GM23338 (cell line): ENCODE measurements at places on chromosomes 7 and 10. TPM values are rescaled to one million over a fixed set of nuclear protein-coding genes. Genes with fewer than 3 reads are reported as not detected.

DNA sequence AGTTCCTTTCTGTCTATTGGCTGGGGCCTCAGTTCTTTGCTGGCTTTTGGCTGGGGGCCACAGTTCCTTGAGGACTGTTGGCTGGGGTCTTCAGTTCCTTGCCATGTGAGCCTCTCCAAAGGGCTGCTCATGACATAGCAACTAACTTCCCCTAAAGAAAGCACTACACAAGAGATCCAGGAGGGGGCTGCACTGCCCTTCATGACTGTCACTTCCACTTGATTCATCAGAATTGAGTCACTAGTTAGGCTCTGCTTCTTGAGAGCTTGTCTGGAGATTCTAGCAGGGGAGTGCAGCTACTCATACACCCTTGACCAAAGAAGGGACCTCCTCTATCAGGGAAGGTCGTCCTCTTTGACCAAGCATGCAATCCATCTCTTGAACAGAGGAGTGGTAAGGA, 38.0 kb upstream of the MKX start:
- no peak overlapping the region for H3K4me3 ChIP-seq
- no peaks in the 10 kb centered on the region for H3K27me3 ChIP-seq
- no peaks in the 10 kb centered on the region for H3K36me3 ChIP-seq
- H3K27ac ChIP-seq, result no peak overlapping the region
- DNase-seq, result peak; percentile 79

- peaks cover 7% of the 10 kb centered on the region for H3K4me1 ChIP-seq
- H3K27me3 ChIP-seq, result no peaks in the 10 kb centered on the region
- peaks cover 15% of the 10 kb centered on the region for H3K36me3 ChIP-seq
- no peak overlapping the region for H3K4me3 ChIP-seq
- DNase-seq, result no peak
- H3K27ac ChIP-seq, result no peak overlapping the region
Observed at GRCh38 chr7:151211155-151211772, 976 bp upstream of the H2BK1 start.

DNA sequence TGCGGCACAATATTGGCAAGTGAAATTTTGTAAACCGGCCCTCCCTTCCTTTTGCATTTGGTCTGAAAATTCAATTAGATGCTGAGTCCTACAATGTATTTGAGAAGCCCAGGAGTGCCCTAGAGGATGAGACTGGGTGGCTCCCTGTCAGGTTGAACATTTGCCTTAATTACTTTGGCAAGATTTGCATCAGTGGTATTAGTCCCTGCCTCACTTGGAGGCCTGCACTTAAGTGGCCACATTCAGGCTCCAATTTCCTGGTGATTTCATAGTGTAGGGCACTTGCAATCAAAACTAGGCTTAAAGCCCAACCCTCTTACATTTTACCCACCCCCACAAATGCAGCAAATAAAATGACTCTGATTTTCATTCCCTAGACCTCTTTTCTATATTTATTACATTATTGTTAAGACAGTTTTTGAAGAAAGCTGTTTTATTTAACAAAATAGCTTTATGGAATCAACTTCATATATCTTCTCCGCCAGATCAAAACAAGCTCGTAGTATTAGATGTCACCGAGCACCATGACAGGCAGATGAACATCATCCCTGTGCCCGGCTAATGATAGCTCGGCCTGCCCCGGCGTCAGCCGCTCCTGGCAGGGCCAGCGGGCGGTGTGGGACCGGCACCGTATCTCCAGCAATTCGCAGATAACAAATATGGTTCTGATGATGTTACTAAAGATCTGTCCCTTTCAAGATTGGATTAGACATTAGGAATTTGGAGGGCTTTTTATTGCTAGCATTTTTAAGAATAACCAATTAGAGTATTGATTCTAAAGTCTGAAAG, 73.6 kb downstream of the EGFR start:
- no peaks in the 10 kb centered on the region for H3K36me3 ChIP-seq
- no peaks in the 10 kb centered on the region for H3K27me3 ChIP-seq
- DNase-seq, result no peak
- H3K27ac ChIP-seq, result no peak overlapping the region; the same call in 1 of the 2 replicates
- H3K4me1 ChIP-seq, result no peaks in the 10 kb centered on the region

DNA sequence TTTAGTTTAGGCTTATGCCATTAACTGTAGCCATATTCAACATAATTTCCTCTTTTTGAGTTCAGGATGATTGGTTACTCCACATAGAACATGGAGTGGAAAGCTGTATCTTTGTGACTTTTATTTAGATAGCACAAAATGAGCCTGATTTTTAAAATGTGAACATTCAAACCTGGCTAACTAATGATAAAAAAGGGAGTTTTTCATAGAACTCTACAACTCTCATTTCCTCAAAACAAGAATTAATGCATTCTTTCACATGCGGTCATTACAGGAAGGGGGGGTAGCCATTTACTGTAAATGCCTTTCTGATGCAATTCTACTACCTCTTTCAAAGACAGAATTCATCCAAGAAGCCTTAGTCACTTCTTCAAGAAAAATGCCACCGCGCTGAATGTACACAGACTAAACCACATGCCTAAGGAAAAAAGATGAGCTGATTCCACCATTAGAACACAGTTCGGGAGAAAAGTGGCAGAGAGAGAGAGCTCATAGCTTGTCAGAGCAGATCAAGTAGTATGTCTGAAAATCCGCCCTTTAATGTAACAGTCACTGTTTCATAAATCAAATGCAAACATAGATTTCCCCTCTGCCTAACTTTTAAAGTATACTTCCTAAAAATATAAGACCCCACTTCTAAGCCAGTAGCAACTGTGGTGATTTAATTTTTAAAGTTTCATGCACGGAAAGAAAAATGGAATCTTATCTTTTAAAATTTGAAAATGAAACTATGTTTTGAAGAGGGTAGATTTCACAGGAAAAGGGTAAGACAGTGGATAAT, 226.4 kb upstream of the KLF14 start:
- H3K36me3 ChIP-seq, result no peaks in the 10 kb centered on the region; the same call in 1 of the 2 replicates
- DNase-seq, result no peak
- H3K4me3 ChIP-seq, result no peak overlapping the region
- H3K27ac ChIP-seq, result peak overlapping the region; percentile 9; the same call in 1 of the 2 replicates
- no peaks in the 10 kb centered on the region for H3K27me3 ChIP-seq

- H3K36me3 ChIP-seq, result no peaks in the 10 kb centered on the region
- no peak overlapping the region for H3K27ac ChIP-seq
- H3K4me3 ChIP-seq, result peak overlapping the region; percentile 24; the same call in 1 of the 2 replicates
- peaks cover 17% of the 10 kb centered on the region; the same call in 1 of the 2 replicates for H3K27me3 ChIP-seq
- H3K4me1 ChIP-seq, result peaks cover 72% of the 10 kb centered on the region
- DNase-seq, result peak; percentile 57
Observed at GRCh38 chr7:90621747-90622140, 25.6 kb downstream of the CDK14 start.

DNA sequence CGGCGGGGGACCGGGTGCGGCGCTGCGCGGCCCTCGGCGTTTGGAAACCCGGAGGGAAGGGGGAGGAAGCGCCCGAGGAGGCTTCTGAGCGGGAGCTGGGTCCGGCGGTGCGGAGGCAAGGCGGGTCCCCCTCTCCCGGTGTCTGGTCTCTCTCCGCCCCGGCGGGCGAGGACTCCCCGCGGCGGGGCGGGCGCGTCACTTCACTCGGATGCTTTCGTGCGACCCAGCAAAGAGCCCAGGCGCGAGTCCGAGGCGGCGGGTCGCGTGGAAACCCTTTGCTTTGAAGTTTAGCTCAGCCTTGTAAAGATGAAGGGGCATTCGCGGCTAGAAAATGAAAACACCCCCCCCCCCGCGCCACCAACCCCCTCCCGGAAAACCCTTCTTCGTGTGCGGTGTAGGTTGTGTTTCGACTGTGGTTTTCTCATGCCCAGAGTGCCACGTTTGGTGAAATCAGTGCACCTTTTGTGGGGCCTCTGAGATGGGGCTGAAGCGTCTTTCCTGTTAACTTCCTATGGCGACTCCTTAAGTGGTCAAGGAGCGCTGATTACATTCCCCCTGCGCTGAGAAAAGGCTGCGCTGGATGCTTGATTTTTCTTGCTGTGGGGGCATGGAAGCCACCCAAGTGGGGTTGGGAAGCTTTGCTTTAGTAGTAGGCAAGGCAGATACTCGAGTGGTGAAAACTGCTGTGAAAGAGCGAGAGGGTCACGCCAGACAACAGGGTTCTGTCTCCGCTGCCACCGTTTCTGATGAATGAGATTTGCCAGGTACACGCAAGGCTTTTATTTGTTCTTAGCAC, 876 bp downstream of the GNAI1 start:
- H3K27ac ChIP-seq, result peak overlapping the region; percentile 78; the same call in 1 of the 2 replicates
- H3K36me3 ChIP-seq, result no peaks in the 10 kb centered on the region
- peaks cover 32% of the 10 kb centered on the region for H3K4me1 ChIP-seq
- peak; percentile 38 for DNase-seq

DNA sequence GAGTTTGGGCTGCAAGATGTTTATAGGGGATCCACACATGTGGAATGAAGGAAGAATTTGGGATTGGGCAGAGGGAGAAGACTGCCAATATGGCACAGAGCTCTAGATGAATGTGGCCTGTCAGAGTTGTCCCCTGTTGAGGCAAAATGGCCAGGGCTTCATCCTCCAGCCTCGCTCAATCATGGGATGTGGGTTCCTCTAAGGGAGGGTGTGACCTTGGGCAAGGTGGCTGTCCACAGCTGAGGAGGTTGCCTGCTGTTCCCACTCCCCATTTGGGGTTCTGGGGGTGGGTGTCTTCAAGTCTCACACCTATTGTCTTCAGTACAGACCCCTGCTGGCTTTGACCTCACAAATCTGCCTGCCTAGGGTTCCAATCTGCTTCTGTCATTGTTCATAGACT, 121.6 kb upstream of the FAM204A start:
- no peak overlapping the region for H3K27ac ChIP-seq
- no peaks in the 10 kb centered on the region for H3K4me1 ChIP-seq
- no peaks in the 10 kb centered on the region for H3K36me3 ChIP-seq
- H3K4me3 ChIP-seq, result no peak overlapping the region
- H3K27me3 ChIP-seq, result no peaks in the 10 kb centered on the region
- DNase-seq, result no peak

RHOBTB1 gene
- 13.2 and 24.8 TPM in 2 replicates for total RNA-seq

GRCh38 chr10:14567421-14567820, 207.3 kb downstream of the FAM107B start:
- H3K4me3 ChIP-seq, result no peak overlapping the region
- H3K27ac ChIP-seq, result no peak overlapping the region
- H3K4me1 ChIP-seq, result no peaks in the 10 kb centered on the region
- DNase-seq, result no peak

TPST1 gene
- 19.2 and 20.4 TPM in 2 replicates for total RNA-seq

- peak overlapping the region; percentile 99 for H3K4me3 ChIP-seq
- no peak for DNase-seq
- H3K4me1 ChIP-seq, result peaks cover 31% of the 10 kb centered on the region
- H3K27ac ChIP-seq, result peak overlapping the region; percentile 78
- H3K36me3 ChIP-seq, result peaks cover 7% of the 10 kb centered on the region; the same call in 1 of the 2 replicates
Observed at GRCh38 chr7:143379611-143380259, 1.4 kb upstream of the ZYX start.

- H3K27me3 ChIP-seq, result no peaks in the 10 kb centered on the region
- peaks cover 28% of the 10 kb centered on the region for H3K4me1 ChIP-seq
- DNase-seq, result no peak
Observed at GRCh38 chr7:132966754-132967469, 115.0 kb downstream of the CHCHD3 start.

GRCh38 chr10:61993711-61994401, 92.4 kb downstream of the ARID5B start:
- no peak overlapping the region for H3K4me3 ChIP-seq
- no peaks in the 10 kb centered on the region for H3K36me3 ChIP-seq
- H3K27ac ChIP-seq, result no peak overlapping the region
- no peak for DNase-seq

- peaks cover 6% of the 10 kb centered on the region; the same call in 1 of the 2 replicates for H3K36me3 ChIP-seq
- H3K4me3 ChIP-seq, result no peak overlapping the region
- H3K4me1 ChIP-seq, result no peaks in the 10 kb centered on the region
- H3K27ac ChIP-seq, result no peak overlapping the region
- DNase-seq, result no peak
Observed at GRCh38 chr10:31623466-31623865, 304.4 kb downstream of the ZEB1 start.

TBXAS1 gene
- total RNA-seq, result 1.0 TPM in 1 of 2 replicates, not detected in the other

GRCh38 chr10:44938956-44939355, 20.6 kb upstream of the RASSF4 start:
- H3K27ac ChIP-seq, result no peak overlapping the region
- no peaks in the 10 kb centered on the region for H3K27me3 ChIP-seq

DNA sequence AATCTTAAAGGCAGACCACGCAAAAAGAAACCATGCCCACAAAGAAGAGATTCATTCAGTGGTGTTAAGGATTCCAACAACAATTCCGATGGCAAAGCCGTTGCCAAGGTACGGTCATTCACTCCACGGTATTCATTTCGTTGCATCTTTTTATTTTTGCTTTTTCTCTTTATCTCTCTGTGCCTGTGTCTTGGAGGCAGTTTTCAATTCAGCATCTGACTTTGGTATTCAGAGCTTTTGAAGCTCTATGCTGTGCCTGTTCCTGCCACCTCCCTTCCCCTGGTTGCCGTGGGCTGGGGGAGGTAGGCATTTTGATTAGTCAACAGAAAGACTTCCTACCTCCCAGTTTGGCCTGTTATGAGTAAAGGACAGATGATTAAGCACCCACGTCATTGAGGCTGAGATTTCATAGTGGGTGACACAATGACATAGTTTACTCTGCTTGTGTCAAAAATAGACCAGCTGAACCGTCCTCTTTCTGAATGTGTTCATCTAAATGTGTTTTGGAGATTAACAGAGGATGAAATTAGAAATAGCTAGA, 149.5 kb downstream of the ARID5B start:
- H3K27ac ChIP-seq, result no peak overlapping the region; the same call in 1 of the 2 replicates
- H3K27me3 ChIP-seq, result no peaks in the 10 kb centered on the region
- no peaks in the 10 kb centered on the region for H3K36me3 ChIP-seq
- peak; percentile 37 for DNase-seq

SPDYE1 gene
- total RNA-seq, result not detected in 2 replicates

DNA sequence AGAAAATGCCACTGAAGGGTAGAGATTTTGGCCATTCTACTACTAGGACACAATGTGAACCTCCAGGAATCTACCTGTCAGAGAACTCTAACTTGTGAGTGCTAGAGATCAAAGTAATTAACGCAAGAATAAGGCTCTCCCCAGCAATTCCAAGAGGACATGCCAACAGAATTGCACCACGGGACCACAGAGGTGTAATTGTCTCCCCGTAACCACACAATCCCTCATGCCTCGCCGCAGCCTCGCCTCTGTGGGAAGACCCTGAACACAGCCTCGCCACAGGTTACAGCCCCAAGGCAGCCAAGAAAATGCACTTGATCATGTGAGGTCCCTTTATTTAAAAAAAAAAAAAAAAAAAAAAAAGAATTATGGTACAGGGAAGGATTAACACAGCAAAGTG, 29.5 kb downstream of the CDCA7L start:
- H3K4me1 ChIP-seq, result peaks cover 13% of the 10 kb centered on the region
- no peaks in the 10 kb centered on the region for H3K27me3 ChIP-seq
- H3K36me3 ChIP-seq, result peaks cover 7% of the 10 kb centered on the region
- no peak for DNase-seq
- no peak overlapping the region for H3K4me3 ChIP-seq

DNA sequence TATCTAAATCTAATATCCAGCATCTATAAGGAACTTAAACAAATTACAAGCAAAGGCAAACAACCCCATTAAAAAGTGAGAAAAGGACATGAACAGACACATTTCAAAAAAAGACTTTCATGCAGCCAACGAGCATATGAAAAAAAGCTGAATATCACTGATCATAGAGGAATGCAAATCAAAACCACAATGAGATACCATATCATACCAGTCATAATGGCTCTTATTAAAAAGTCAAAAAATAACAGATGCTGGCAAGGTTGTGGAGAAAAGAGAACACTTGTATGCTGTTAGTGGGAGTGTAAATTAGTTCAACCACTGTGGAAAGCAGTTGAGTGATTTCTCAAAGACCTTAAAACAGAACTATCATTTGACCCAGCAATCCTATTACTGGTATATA, 334.4 kb upstream of the CACNA2D1 start:
- no peaks in the 10 kb centered on the region for H3K4me1 ChIP-seq
- no peak for DNase-seq
- H3K4me3 ChIP-seq, result no peak overlapping the region
- no peaks in the 10 kb centered on the region for H3K36me3 ChIP-seq
